SK-MEL-5 (cell line): ENCODE measurements at places on chromosomes 7 and 10.

- peak; percentile 82 for DNase-seq
Measured at GRCh38 chr7:20158684-20159083, 58.5 kb downstream of the MACC1 start.

- no peak for DNase-seq
Measured at GRCh38 chr7:2143981-2144595, 88.7 kb downstream of the MAD1L1 start.

GRCh38 chr7:114941692-114942091 lies 19.8 kb downstream of the MDFIC start:
- no peak for DNase-seq

DNA sequence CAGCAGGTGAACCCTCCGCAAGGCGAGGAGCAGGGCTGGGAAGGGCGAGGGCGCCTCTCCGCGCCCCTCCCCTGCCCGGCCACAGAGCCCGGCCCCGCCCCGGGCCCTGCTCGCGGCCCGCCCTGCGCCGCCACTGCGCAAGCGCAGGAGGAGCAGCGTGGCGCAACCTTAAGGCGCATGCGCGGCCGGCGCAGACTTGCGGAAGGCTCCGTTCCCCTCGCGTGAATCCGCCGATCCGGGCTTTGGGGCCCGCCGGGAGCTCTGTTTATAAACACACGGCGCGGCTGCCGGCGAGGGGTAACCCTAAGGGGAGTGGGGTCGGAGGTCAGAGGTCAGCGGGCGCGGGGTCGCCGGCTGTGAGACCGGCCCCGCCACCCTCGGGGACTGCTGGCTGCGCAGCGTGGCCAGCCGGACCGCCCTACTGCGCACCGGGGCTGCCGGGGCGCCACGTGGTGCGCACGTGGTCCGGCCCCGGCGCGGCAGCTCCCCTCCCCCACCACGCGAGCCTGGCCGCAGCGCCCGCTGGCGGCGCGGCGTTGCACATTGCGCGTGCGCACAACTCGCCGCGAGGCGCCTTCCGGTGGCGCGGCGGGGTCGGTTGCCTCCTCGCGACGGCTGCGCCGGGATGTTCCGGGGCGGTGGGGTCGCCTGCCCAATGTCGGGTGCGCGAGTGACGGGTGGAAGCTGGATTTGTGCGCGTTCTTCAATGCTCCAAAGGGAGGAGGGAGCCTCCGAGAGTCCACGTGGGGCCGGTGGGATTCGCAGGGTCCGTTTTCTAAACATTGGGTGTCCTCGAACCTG lies 40.2 kb upstream of the FOXK1 start:
- DNase-seq = peak; percentile 95

GRCh38 chr10:128606055-128606454 lies 479.8 kb upstream of the MKI67 start:
- DNase-seq = peak; percentile 6

- peak; percentile 67 for DNase-seq
Measured at GRCh38 chr10:5949009-5949759, 28.2 kb downstream of the IL15RA start.

- no peak for DNase-seq
Measured at GRCh38 chr7:7220821-7221220, 38.5 kb downstream of the C1GALT1 start.

GRCh38 chr10:123462756-123463155 lies 203.4 kb upstream of the GPR26 start:
- DNase-seq = no peak

DNA sequence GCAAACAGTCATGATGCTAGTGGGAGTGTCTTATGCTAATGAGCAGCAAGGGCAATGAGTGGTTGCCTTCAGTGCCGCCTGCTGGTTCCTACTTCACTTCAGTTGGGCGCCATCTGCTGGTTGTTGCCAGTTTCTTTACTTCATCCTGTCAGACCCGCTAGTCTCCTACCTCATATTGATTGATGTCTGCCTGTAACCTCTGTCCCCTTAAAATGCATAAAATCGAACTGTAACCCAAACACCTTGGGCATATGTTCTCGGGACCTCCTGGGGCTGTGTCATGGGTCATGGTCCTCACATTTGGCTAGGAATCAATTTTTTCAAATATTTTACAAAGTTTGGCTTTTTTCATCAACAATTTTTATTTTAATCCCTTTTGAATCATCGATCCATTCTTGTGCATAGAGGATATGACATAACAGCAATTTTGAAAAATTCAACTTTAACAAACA lies 62.8 kb upstream of the C7orf33 start:
- DNase-seq = peak; percentile 98

- DNase-seq = peak; percentile 5
Measured at GRCh38 chr10:120508393-120508792, 51.4 kb downstream of the PLPP4 start.

DNA sequence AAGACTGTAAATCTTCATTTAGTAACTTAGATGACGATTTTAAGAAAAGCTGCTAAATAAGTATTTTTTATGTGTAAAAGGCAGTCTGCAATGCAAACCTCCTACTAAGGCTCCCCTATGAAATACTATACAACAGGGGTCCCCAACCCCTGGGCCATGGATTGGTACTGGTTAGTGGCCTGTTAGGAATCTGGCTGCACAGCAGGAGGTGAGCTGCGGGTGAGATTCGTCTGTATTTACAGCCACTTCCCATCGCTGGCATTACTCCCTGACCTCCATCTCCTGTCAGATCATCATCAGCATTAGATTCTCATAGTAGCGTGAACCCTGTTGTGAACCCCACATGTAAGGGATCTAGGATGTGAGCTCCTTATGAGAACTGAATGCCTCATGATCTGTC lies 580.4 kb downstream of the MAGI2 start:
- no peak for DNase-seq

DNA sequence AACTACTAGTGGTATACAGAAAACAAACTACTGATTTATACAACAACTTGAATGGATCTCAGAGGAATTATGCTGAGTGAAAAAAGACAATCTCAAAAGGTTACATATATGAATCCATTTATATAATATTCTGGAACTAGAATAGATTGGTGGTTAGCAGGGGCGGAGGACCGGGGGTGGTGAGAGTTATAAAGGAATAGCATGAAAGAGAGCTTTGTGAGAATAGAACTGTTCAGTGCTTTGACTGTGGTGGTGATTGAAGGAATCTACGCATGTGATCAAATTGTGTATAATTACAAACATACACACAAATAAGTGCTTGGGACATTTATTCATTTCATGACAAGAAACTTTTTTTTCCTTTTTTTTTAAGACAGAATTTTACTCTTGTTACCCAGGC lies 19.6 kb downstream of the RAB19 start:
- DNase-seq = peak; percentile 92

DNA sequence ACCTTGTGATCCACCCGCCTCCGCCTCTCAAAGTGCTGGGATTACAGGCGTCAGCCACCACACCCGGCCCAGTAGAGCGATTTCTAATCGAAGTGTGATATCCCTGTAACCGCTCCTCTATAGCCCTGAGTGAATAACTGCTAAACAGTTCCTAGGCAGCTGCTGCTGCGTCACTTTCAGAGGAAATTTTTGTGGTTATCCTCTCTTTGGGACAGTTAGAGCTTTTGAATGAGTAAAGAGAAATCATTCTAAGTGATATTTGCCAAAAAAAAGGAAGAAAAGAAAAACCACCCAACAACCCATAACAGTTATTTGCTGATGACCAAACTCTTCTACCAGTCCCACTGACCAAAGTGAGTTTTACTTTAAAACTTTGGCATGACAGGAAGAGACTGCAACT lies 59.9 kb downstream of the MKX start:
- DNase-seq = no peak

DNA sequence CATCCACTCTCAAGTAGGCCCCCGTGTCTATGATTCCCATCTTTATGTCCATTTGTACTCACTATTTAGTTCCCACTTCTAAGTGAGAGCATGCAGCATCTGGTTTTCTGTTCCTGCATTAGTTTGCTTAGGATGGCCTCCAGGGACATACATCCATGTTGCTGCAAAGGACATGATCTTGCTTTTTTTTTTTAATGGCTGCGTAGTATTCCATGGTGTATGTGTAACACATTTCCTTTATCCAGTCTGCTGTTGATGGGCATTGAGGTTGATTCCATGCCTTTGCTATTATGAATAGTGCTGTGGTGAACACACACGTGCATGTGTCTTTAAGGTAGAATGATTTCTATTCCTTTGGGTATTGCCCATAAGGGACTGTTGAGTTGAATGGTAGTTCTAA lies 67.8 kb downstream of the SFMBT2 start:
- DNase-seq = no peak

- DNase-seq = no peak
Measured at GRCh38 chr10:52221923-52222322, 92.2 kb upstream of the DKK1 start.

- DNase-seq = no peak
Measured at GRCh38 chr7:47439181-47439667, 142.7 kb downstream of the TNS3 start.

DNA sequence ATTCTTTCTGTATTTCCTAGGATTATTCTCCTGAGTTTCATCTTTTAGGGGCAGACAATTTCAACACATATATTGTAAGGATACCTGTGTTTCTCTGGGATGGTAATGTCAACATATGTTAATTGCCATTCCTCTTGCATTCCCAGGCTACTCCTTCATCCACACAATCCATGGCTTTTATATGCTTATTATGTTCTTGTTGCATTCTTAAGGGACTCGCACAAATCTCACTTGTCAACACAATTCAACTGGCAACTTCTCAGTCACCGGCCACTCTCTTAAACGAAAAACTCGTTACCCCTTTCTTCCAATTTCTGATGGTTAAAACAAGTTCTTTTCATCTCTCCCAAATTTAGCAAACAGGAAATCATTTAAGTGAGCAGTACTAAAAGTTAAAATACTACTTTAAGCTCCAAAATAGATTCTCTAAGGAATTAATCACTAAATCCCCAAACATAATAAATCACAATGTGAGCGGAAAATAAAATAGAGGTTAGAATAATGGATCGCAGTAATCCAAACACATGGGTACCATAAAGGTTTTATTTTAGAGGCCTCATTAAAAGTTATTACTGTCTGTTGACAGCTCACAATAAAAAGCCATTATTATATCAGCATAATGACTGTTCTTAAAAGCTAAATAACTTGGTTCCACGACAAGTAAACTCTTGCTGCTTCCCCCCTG lies 223.2 kb downstream of the ELMO1 start:
- DNase-seq = no peak

DNA sequence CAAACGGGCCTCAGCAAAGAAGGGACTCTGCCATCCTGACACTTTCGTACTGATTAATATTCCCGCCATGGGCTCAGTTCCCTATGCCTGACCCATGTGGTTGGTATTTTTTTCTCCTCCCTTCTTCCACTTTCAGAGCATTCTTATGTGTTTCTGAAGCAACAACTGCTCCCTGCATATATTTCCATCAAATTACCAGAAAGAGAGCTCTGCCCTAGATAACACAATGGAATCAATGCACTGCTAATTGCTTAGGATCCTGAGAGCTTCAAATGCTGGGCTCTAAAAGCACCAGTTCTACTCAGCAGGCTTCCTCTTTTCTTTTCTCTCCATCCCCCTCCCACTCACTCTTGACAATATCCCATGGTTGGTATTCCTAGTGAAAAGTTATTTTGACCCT lies 5.3 kb downstream of the TECTB start:
- no peak for DNase-seq

GRCh38 chr7:20064181-20064970 lies 152.8 kb downstream of the MACC1 start:
- DNase-seq = no peak

- DNase-seq = no peak
Measured at GRCh38 chr7:41501006-41501405, 201.9 kb downstream of the INHBA start.

GRCh38 chr7:51244885-51245284 lies 71.7 kb downstream of the COBL start:
- no peak for DNase-seq

GRCh38 chr7:99014113-99014985 lies 129.6 kb downstream of the SMURF1 start:
- no peak for DNase-seq

DNA sequence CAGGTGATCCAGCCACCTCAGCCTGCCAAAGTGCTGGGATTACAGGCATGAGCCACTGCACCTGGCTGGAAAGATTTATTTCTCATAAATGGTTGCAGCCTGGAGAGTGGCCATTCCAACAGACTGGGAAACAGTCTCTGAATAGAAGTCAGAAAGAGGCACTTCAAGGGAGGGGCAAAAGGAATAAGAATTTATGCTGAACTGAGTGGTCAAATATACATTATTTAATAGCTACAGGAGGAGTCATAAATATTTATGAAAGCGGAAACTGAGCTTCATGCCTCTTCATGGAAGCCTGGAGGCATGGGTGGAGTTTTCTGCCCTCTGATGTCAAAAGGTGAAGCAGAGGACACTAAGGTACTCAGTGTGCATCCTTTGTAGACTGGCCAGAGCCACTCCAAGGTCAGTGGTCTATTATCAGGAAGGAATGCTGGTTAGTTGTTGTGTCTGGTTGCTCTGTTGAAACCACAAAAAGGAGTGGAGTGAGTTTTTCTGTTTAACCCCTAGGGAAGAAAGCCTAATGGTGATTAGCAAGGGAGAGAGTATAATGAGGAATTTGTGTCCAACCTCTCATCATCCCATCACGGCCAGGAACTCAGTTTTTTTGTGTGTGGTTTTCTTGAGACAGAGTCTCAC lies 9.3 kb upstream of the NRBF2 start:
- DNase-seq = no peak

DNA sequence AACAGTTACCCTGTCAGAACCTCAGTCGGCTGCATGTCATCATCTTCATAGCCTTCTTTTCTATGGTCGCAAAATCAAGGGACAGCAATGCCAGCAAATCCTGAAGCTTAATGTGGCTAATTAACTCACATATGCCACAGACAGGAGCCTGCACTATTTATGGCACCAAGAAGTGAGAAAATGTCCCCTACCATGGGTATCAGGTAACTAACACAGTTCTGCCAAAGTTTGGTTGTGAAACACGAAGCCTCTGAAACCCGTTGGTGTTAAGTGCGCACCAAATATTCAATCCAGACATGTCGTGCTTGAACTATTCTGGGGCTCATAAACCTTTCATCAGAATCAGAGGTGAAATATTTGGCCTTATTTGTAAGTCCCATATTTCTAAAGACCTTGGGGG lies 63.3 kb downstream of the EVX1 start:
- DNase-seq = no peak

- DNase-seq = no peak
Measured at GRCh38 chr10:22900841-22901601, 26.8 kb upstream of the ARMC3 start.

DNA sequence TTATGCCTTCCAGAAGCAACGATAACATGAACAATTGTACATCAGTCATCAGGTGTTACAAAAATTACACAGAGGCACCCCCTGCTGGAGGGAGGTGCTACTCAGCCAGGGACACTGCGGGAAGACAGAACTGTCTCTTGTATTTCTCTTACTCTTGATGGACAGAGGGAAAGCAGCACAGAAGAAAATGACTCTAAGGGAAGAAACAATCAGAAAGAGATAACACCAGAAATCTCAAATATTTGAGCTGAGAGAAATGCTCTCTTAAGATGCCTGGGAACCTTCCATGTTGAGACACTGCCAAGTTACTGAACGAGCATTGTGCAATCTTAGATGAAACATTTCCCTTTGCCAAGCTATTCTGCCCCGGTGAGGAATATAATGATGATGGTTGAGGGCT lies 227.6 kb upstream of the NPSR1 start:
- peak; percentile 58 for DNase-seq

- DNase-seq = no peak
Measured at GRCh38 chr7:98352621-98353020, 48.3 kb downstream of the BAIAP2L1 start.
